ENCODE measurements at places on chromosomes 5 and 9.

DNA sequence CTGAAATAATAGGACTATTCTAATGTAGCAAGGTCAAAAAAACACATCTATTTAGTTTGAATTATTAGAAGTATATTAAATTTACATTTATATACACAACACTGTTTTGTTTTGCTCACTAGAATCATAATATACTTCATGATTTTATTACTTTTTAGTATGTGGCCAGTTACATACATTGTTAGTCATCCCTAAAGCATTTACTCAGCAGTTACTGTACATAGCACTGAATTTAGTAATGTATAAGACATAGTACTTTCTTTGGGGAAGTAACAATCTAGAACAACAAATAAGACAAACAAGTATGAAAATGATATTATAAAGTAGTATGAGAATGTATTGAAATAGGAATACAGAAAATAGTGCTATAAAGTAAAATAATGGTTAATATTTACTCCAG is 28.2 kb downstream of the ERCC8 start:
- no peak for DNase-seq

- no peak for DNase-seq
Measured at GRCh38 chr5:118486647-118487225, 501.6 kb downstream of the DTWD2 start.

- no peak for DNase-seq
Measured at GRCh38 chr9:14395317-14396082, 81.6 kb upstream of the NFIB start.

DNA sequence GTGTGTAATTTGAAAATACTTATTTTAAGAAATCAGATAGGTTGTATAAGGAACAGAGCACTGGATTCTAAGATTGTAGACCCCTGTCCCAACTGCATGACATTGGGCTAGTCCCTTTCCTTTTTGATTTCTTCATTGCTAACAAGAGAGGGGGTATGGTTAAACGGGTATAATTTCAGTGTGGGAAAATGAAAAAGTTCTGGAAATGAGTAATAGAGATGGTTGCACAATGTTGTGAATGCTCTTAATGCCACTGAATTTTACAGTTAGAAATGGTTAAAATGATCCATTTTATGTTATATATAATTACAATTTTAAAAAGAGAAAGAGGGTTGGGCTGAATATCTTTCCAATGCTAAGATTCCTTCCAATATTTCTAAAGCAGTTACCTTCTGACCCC is 103.3 kb upstream of the LHFPL2 start:
- DNase-seq, result no peak

DNA sequence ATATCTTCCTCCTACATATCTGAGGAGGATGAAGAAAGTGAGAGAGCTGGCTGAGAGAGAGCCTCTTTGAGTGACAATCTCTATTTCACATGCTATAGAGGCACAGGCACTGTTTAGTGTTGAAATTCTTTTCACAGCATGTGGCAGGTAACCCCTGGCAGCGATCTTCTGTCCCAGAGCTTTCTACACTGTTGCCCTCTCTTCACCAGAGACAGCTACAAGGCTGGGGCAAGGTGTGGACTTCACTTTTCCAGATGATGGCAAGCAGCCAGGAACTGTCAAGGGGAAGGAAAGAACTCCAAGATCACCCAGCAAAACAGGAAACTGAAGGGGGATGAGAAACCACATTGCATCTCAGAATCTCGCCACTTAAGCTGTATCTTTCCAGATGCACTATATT is 205.2 kb downstream of the CAAP1 start:
- no peak for DNase-seq

DNA sequence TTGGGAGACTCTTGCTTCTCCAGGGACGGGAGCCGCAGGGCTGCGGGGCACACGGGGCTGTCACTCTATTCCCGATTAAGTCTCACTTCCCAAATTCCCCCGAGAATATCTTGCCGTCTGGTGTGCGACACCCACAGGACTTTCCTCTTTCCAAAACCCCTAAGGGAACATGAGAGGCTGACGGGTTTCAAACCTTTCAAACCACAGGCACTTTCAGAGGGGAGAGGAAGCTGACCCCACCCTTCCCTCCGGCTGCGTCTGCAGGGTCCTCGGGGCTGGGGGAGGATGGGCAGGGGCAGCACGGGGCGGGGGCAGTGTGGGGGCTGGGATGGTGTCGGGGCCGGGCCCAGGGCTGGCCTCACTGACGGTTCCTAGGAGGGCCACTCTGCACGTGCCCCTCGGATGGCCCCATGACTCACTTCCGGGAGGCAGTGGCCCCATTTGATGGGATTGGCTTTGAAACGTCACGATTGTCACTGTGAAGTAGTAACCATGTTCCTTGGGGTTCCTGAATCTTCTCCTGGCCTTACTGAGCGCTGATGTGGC is 38.2 kb downstream of the SLC9A3 start:
- no peak for DNase-seq

- DNase-seq, result no peak
Measured at GRCh38 chr5:31581498-31582099, 49.5 kb downstream of the C5orf22 start.

- DNase-seq, result no peak
Measured at GRCh38 chr9:128631636-128632035, 25.0 kb downstream of the DYNC2I2 start.

- DNase-seq, result no peak
Measured at GRCh38 chr5:100861148-100861547, 41.9 kb downstream of the ST8SIA4 start.

DNA sequence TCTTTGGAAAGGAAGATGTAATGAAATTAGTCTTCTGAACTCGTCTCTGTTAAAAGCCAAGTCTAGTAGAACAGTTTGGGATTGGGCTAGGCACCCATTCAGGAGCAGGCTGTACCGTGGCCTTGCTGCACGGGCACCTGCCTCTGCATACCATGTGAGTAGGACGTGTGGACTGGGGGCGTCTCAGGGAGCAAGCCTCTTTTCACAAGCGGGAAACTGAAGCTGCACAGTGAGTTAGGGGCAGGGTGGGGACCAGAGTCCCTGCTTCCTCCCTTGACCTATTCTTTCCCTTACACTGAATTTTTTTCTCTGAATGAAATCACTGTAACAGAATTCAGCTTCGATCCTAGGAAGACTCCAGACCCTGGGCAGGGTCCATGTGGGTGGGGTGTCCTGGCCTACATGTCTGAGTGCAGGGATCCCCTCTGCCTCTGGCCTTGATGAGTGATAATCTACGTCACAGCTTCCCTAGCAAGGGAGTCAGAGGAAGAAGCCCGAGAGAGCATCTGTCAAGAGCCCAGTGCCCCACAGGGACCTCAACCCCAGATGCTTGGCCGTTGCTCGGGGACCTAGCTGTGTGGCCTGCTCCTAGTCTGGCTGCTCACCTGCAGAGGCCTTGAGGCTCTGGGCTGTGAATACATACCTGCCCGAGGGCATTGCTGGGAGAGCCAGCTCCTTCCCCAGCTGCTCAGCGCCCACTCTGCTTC is 15.1 kb downstream of the PHF2 start:
- no peak for DNase-seq

- no peak for DNase-seq
Measured at GRCh38 chr9:105979290-105979689, 284.9 kb downstream of the TMEM38B start.

DNA sequence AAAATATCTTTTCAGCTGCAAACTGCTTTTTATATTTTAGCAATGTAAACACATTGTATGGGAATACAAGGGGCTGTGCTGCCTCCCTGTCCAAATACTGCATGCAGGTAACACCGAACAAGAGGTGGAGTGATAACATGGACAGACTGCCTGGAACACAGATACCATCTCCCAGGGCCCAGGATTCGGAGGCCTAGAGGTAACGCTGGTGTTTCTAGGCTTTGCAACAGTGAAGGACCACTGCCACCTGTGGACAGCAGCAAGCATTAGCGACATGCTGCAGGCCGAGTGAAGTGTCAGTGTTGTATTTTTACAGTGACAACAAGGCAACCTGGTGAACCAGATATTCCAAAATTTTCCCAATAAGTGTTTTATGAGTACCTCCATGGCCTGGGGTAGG is 379.1 kb downstream of the DMRT2 start:
- DNase-seq, result no peak

- no peak for DNase-seq
Measured at GRCh38 chr9:92120138-92120537, 4.9 kb upstream of the SPTLC1 start.

DNA sequence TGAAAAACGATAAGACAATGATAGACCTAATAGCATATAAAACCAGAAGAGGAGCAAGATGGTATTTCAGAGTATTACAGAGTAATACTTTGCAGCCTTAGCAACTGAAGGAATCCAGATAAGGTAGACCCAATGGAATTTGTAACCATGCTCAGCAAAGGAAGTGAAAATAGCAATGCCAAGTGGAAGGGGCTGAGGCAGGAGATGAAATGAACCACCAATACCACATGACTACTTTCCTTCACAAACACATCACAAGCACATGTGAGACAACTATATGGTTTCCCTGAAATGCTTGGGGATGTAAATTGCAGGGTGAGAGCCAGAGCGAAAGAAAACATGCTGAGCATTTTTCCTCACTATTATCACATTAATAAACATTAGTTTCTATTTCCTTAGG is 79.8 kb upstream of the MELK start:
- DNase-seq, result no peak

DNA sequence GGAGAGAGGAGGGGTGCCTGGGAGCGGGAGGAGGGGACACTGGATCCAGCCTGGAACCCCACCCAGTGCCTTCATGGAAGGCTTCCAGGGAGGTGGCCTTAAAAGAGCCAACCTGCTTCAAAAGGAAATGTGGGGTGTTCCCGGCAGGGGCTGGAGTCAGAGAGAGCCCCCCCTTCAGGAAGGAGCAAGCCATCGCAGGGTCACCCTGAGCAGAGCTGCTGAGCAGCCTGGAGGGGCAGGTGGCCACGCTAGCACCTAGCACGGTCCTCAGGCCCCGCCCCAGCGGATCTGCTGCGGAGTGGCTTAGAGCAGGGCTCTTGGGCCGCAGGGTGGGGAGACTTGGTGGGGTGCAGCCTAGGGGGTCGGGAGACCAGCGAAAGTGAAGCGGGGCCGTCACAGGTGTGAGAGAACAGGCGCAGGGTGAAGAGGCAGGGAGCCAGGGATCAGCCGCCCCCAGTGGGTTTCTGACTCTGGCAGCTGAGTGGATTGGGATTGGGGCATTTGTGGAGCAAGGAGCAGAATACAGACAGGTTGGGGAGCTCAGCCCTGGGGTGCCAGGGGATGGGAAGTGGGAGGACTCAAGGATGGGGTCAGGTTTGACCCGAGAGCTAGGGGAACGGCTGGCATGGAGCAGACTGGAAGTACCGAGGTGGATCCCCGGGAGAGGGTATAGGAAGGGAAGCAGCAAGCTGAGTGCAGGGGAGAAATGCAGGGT is 1.5 kb downstream of the LCN2 start:
- no peak for DNase-seq

DNA sequence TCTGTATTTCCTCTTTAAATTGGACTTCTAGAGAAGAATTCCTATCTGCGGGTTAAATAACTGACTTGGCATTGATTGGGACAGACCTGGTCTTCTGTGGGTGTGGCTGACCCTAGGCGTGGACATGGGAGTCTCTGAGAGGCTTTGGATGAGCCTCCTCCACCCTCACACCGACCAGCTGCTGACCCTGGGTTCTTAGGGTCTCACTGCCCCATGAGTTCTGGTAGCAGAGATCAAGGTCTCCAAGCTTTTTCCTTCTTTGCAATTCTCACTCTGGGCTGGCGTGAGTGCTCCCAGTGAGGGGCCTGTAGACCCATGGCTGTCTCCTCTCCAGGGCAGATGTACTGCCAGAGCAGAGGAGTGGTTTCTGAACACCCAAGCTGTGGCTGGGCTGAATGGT is 41.6 kb upstream of the PITX1 start:
- no peak for DNase-seq

- no peak for DNase-seq
Measured at GRCh38 chr5:56588636-56589480, 226.5 kb upstream of the MAP3K1 start.

- DNase-seq, result no peak
Measured at GRCh38 chr9:121182101-121182836, 19.4 kb downstream of the RAB14 start.

DNA sequence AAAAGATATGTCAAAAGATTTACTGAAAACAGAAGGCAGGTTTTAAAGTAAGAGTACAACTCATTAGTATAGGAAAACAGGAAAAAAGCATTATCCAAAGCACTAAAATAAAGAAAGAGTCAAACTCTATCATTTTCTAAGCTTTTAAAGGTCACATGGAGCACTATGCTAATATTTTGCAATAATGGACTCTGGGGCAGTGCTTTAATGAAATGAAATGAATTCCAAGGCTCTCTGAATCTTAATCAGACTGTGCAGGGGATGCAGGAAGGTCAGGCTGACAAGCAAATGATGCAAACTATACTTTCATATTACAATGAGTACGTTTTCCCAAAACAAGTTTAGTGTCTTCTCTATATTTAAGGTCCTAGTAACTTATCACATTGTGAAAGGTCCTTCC is 981.9 kb upstream of the DMAC1 start:
- no peak for DNase-seq

DNA sequence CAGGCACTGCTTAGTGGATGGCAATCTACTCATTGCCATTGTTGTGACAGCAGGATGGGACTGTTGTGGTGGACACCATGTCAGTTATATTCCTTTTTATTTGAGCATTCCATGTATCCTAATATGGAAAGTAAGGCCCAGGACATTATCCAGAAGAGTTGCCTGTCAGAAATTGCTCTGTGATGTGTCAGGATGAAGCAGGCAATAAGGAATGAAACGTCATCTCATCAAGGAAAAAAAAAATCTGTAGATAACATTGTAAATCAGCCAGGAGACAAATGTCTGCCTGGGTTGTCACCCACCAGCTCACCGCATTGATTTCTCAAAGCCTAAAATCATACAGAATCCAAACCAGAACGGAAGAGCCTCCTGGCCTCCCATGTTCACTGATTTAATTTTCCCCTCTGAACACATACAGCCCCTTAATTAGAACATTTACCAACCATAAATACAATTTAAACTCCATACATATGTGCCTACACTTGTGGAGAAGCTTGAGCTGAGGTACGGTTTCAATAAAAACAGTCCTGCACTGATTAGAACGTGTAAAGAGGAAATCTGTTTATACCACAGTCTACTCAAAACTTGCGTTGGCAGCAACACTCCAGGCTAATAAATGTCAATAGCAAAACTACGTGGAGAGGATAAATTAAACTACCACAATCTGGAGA is 73.9 kb downstream of the FOXD1 start:
- no peak for DNase-seq

DNA sequence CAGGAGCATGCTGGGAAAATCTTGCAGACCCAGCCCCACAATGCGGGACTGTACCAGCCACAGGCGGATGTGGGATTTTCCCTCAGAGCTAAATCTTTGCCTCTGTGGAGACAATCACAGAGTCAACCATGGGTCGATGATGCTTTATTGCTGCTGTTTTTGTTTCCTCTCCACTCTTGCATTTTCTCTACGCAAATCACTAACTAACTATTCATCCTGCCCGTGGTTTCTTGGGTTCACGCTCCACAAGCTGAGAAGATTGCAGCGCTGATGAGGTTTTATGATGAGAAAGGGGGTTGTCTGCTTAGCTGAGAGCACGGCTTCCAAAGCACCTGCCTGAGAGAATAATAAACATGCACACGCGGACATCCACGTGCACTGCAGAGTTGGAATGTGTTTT is 500.2 kb upstream of the ADAMTS16 start:
- no peak for DNase-seq

Data from stimulated activated CD8-positive, alpha-beta memory T cell treated with anti-CD3 and anti-CD28 coated beads, Interleukin-2, amount 100 ng/mL, for 1 hour (primary cell).